Stimulated activated CD8-positive, alpha-beta memory T cell treated with anti-CD3 and anti-CD28 coated beads, Interleukin-12 subunit alpha, Interleukin-12 subunit beta, amount 100 ng/mL, for 1 hour (primary cell): ENCODE measurements at places on chromosomes 2 and 18.

- DNase-seq, result no peak
Observed at GRCh38 chr2:156430980-156431358, 5.2 kb upstream of the GPD2 start.

GRCh38 chr2:233235977-233236376 is 15.5 kb upstream of the ATG16L1 start:
- DNase-seq, result no peak

- DNase-seq, result no peak
Observed at GRCh38 chr18:57430079-57431001, 4.8 kb upstream of the ONECUT2 start.

DNA sequence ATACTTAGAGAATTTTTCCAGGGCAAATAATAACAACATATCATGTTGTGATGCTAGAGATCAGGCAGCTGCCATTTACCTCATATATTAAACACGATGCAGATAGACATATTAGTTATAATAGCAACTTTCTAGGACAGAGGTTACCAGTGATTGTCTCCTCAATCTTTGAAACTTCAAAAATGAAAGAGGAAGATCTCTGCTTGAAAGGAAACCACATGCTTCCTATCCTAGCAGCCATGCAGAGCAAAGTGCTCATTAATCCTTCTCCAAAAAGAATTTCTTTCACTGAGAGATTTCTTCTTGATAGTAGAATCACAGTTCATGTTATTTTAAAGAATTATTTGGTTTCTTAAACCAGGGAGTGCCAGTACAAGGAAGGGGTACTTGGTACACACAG is 317.2 kb downstream of the CPS1 start:
- no peak for DNase-seq

DNA sequence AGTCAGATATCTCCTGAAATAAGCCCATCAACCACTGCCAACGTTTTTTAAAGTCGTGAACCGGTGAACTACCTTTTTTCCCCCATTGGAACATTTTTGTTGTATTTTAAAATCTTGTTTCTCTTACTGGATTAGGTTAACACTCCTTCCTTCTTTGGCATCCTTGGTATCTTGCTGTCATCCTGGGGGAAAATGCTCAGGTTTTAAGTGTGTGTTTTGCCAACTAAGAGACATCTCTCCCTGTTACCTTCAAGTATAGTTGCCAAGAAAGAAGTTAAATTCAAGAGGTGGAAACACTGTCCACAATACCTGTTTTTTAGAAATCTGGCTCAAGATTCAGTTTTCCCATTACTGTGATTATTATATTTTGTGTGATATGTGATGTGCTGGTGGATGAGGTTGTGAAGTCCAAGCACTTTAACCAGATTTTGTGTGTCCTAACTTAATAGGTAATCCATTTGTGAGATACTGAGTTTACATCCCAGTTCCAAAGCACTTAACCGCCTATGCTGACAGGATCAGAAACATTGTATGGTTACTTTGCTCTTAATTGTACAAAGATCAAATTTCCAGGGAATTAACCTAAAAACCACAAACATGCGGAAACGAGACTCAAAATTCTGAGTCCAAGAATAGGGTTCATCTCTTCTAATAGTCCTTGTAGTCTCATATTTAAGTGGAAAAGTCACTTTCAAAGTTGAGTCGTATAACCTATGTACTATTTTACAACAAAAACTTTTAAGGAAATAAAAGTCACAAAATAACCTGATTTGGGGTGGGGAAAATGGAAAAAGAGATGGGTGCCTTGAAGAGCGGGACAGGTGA is 1.3 kb upstream of the SP3 start:
- no peak for DNase-seq

DNA sequence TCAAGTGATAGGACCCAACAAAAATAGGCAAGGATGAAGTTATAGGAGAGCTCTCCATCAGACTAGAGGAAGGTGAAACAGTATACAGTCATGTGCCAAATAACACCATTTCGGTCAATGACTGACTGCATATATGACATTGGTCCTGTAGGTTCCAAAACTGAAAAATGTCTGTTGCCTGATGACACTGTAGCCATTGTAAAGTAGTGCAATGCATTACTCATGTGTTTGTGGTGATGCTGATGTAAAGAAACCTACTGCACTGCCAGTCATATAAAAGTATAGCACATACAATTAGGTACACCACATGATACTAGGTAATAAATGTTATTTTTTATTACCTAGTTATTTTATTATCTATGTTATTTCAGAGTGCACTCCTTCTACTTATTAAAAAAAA is 147.9 kb downstream of the GREB1L start:
- no peak for DNase-seq

DNA sequence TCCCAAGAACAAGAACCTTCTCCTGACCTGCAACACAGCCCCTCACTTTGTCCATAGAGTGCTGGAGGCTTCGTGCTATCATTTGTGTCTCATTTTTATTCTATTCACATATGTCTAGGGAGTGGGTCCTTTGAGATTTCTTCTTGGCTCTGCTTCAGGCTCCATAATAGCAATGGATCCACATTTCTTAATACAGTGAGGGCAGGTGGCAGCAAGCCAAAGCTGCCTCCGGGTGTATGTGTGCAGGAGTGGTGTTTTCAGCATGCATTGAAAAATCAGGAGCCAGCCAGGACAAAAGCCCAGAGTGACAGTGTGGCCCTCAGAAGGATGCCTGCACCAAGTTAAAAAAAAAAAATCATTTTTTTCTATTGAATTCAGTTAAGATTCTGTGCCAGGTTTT is 115.1 kb upstream of the PELI1 start:
- DNase-seq, result no peak

- DNase-seq, result no peak
Observed at GRCh38 chr2:88396209-88396608, 56.3 kb downstream of the FOXI3 start.

DNA sequence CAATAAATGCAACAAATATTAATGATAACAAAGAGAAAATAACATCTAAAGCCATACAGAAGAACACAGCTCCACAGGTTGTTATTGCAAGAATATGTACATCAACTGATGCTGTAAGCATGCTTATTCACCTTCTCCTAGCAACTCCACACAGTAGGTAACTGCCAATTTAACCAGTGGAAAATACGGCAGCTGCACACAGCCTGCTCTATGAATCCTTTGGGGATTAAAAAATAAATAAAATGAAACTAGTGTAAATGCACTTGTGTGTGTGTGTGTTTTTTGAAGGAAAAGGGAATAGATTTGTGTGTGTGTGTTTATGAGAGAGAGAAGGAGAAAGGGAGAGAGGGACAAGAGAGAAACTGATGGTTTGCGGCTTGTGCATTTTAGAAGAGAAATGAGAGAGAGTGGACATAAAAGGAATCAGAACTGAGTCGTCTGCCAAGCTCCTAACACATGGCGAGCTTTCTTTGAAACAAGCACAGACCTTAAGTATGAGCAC is 96.2 kb upstream of the PDE1A start:
- no peak for DNase-seq

DNA sequence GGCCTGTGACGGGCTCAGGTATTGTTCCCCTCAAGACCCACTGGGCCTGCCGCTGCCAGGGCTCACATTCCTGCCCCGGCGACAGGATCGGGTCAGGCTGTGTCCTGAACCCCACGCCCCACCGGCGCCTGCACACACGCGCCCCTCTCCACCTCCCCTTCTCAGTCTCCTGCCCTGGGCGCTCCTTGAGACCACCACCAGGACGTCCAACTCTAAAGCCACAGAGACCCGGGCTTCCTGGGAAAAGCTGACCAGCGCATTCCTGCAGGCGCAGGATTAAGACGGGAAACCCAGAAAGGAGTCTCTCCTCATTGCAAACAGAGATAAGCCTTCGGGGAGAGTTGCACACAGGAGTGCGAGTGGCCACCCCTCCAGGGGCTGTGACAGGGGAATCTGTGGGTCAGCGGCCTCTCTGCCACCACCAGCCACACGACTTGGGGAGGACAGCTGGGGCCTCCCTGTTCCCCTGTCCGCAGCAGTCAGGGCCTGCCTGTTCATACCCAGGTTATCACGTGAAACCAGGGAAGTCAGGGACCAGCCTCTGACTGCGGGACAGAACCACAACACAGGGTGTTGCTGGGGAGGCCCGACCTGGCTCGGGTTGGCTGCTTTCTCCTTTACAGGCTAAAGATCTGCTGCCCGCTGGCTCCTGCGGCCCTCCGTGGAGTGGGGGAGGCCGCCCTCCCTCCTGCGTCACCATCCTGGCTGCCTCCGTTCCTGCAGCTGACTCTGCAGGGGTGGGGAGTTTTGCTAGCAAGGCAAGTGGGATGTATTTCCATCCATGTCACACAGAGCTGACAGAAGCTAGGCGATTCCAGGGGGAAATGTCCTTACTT is 88.8 kb downstream of the ZCCHC2 start:
- DNase-seq, result no peak

- DNase-seq, result no peak
Observed at GRCh38 chr2:236998758-236999157, 86.9 kb upstream of the COPS8 start.

GRCh38 chr2:185188656-185189055 is 549.9 kb upstream of the FSIP2 start:
- no peak for DNase-seq
